Tongue (tissue), 3 donors: ENCODE measurements at places on chromosomes 5 and 9. TPM values are rescaled to one million over a fixed set of nuclear protein-coding genes. Genes with fewer than 3 reads are reported as not detected.

The FAM169A gene
- 1.8 TPM for total RNA-seq

The NUTM2F gene
- not detected for total RNA-seq

The SSBP2 gene
- total RNA-seq: 102 TPM

The FOXD4L3 gene
- total RNA-seq: not detected

The IFNB1 gene
- total RNA-seq: not detected

The PPIC gene
- 42.9 TPM for total RNA-seq

The LAMC3 gene
- 6.4 TPM for total RNA-seq

The ANKRD34B gene
- total RNA-seq: not detected
